ENCODE measurements at places on chromosomes 6 and 20.

GRCh38 chr20:62953839-62954703 is 1.6 kb downstream of the SLC17A9 start:
- peak; percentile 72 for DNase-seq

DNA sequence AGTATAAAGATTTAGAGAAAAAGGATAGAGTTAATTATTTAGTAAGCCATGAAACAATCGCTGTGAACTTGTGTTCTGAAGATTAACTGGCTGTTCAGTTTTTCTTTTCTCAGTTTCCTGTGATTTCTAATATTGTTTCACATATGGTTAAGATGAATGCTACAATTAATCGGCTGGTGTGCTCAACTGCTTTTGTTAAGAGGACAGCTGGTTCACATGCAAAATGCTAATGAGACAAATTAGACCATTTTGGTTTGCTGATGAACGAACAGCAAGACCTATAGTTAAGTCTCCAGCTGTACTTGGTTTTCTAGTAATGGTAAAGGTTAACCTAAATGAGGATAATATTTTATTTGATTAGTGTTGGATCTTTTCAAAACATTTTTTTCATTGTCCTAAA is 10.8 kb upstream of the NHSL1 start:
- no peak for DNase-seq

DNA sequence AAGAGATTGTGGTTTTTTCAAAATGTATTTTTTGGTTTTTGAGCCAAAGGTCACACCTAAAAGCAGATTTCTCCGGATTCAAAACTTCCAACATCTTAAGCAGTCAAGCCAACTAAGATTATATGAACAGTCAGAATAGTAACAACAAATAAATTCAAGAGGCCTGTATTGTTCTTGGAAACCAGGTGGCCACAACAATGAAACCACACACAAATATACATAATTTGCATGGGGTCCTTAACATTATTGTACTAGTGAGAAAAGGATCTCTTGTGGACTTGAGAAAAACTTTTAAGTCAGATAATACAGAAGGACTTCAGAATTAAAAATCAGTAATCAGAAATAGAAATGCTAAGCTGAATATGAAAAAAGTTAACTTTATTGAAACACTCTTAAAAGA is 40.6 kb downstream of the NOL7 start:
- no peak for DNase-seq

GRCh38 chr6:5986861-5987260 is 19.9 kb downstream of the NRN1 start:
- no peak for DNase-seq

DNA sequence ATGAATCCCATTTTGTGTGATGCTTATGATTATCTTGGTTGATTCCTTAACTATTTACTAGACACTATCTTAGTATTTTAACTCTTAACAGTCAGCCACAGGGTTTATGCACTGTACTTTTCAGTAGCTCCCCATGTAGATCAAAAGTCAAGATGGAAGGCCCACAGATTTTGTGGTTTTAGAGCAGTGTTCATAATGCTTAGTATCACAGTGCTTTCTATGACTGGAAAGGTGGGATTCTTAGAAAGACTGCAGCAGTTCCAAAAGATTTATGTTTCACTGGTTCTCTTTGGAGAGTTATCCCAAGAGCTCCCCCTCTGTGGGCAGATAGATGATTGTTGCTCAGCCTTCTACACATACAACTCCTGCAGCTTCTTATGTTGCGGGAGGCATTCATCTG is 34.5 kb downstream of the ANKRD6 start:
- no peak for DNase-seq

GRCh38 chr20:38798266-38798665 is 7.2 kb upstream of the PPP1R16B start:
- no peak for DNase-seq

GRCh38 chr6:155980014-155980767 is 524.6 kb upstream of the NOX3 start:
- DNase-seq = no peak

GRCh38 chr6:129895692-129896091 is 34.6 kb upstream of the TMEM244 start:
- peak; percentile 54 for DNase-seq

DNA sequence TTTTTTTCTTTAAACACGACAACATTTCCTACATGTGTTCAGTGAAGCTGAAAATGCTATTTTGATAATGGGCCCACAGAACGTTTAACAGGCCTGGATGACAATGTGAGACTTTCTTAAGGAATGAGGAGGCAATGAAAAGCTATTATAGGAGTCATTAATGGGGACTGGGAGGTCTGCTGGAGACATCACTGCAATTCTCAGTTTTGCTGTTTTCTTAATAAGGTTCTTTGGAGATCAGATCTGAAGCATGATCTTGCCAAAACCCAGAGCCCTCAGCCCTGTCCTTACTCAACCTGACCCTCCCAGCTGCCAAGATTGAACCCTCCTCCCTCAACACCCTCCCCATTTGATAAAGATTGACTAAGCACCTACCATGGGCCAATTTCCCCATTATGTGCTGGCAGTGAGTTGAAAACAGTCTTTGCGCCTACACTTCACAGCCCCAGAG is 353.1 kb downstream of the MAFB start:
- no peak for DNase-seq

- no peak for DNase-seq
Measured at GRCh38 chr20:1081891-1082290, 36.5 kb upstream of the PSMF1 start.

DNA sequence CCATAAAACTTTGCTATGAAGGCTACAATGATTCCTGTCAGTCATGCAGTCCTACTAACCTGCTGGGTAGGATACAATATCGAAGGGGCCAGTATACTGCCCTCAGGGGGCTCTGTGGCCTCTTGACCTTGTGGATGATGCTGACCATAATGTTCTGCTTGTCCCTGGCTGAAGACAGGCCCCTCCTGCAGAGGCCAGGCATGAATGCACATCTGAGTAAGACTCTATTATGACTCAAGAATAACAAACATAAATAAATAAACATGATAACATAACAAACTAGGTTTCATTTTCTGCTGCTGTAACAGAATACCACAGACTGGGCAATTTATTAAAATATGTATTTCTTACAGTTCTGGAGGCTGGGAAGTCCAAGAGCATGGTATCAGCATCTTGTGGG is 44.0 kb upstream of the POU5F1 start:
- no peak for DNase-seq

DNA sequence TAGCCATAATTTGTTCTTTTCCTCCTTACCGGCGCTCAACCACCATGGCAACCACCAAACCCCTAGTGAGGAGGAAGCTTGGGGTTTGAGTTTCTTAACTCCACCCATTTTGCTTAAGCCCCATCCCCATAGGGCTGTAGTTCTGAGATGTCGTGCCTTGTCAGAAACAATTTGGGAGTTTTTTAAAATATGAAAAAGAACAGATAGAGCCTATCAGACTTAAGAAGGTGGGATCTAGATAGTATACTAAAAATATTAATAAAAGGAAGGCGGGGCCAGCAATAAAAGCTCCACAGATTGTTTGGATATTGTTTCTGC is 5.6 kb downstream of the BRD2 start:
- DNase-seq = peak; percentile 80

GRCh38 chr6:169092375-169092774 is 161.3 kb downstream of the THBS2 start:
- no peak for DNase-seq

DNA sequence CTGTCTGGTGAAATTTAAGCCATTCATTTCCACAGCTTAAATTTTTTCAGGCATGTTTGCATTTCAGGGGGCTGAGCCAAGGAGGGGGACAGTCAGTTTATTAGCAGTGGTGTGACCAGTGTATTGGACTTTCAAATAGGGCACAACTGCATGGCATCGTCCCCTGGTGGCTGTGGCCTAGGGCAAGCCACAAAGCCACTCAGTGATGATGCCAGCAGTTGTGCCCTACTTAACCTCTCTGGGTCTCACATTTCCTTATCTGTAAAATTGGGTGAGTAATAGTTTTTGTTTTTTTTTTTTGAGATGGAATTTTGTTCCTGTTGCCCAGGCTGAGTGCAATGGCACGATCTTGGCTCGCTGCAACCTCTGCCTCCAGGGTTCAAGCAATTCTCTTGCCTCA is 48.0 kb downstream of the CDC5L start:
- no peak for DNase-seq

GRCh38 chr6:14873101-14873500 is 372.8 kb upstream of the JARID2 start:
- DNase-seq = no peak

DNA sequence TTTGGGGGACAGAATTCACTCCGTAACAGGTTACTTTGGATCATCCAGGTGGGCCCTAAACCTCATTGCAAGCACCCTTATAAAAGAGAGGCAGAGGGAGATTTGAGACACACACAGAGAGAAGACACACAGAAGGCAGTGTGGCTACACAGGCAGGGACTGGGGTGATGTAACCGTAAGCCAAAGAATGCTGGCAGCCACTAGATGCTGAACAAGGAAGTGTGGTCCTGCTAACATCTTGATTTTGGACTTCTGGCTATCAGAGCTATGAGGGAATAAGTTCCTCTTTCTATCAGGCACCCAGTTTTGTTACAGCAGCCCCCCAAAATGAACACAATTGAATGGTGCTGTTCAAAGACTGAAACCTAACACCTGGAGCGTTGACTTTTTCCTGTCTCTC is 191.3 kb upstream of the MYLIP start:
- DNase-seq = no peak

DNA sequence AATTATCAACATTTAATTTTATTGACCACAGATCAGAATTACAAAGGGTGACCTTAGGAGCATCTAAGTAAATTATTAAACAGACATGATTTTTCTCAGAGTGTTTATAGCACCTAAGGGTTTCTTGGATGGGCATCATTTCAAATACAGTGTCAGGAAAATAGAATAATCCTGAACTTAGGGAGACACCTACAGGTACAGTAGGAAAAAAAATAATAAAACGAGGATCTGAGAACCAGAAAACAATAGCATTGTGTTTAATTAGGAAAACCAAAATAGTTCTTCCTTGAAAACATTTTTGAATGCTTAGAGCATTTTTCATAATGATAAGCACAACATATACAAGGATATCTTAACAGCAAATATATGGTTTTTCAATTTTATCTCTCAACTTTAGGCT is 39.2 kb downstream of the MMUT start:
- DNase-seq = peak; percentile 27

- no peak for DNase-seq
Measured at GRCh38 chr6:52696418-52696817, 25.5 kb downstream of the TMEM14A start.

DNA sequence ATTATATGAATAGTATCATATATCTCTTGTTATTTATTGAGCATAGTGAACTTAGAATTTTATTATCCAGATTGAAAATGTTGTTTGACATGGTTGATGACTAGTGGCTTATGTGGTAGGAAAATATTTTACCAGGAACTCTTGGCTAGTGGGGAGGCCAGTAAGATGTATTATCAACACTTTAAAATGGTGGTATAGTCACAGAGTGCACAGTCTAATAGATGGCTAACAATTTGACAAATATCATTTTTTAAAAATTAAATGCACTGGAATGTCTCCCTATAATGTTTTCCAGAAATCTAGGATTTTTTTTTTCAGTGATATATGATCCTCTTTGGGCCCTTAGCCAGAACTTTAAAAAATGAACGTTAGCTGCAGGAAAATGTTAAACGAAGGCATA is 26.9 kb upstream of the EYA4 start:
- peak; percentile 38 for DNase-seq

DNA sequence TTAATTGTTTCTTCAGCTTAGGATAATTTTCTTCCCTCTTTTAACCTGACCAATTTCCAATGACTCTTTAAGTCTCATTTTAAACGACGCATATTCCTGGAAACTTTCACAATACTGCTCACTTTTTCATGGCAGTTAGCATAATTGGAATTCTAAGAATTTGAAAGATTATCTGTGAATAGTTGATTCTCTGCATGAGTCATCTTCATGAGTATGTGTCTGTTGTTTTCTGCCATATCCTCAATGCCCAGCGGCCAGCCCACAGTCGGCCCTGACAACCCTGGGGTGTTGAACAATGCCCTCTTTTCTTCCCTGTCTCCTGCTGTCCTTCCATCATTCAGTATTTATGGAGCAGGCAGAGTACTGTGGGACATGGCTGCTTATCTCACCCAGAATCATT is 554.2 kb downstream of the CDH26 start:
- no peak for DNase-seq

DNA sequence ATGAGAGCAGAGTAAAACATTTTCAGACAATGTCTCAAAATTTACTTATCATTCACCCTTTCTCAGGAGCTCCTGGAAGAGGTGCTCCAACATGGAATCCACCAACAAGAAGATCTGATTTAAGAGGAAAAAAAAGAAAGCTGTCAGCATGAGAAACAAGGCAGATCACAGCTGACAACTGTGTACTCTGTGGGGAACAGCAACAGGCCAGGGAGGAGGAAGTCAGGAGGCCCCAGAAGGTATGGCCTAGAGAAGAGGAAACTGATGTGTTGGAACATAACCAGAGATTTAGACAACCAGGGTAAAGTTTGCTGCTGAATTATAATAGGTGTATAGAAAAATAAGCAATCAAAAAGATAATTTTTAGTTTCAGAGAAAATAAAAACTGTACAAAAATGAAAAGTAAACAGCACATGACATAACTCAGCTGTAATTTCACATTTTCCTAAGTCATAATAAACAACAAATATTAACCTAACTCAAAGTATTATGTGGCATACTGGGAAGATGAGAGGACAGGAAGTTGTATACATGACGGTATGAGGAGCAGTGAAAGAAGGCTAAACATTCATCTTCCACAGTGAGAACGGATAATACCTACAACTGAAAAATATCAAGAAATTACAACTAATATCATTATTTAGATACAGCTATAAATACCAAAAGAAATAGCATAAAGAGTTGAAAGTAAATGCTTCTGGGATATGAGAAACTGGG is 113.6 kb upstream of the EMILIN3 start:
- DNase-seq = peak; percentile 17

DNA sequence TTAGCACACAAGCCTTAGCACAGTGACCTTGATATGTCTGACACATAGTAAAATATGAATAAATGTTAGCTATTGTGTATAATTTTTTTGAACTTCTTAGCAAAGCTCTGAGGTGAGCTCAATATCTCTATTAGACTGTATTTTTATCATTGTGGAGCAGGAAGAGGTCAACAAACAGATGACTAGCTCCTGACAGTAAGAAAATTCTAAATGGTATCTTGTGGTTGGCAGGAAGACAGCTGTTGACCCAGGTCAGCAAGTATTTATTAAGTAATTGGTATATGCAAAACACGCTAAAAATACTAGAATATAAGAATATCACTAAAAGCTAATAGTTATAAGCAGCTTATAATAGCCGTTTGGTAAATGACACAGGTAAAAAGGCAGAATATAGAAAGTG is 77.5 kb upstream of the MARCKS start:
- DNase-seq = no peak

DNA sequence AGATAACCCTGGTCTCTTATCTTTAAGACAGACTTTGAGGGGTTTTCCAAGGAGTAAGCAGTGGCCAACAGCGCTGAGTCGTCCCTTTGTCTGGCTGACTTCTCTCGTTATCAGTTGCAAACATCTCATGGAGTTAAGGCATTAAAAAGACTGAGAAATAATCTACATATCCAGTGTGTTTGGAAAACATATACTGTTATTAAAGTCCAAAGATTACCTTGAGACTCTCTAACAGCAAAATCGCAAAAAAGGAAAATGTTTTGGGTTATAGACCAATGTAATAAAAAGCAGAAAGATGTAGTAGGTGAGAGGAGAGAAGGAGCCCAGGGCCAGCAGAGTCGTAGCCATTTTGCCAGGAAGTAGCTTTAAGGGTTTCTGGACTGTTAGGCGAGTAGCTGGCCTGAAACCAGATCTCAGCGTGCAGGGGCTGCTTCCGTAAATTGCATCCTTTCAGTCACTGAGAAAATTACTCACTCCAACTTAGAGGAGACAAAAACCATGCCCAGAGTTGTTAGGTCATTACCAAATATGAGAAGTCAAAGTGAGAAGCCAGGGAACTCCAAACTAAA is 24.6 kb downstream of the MYLK4 start:
- peak; percentile 32 for DNase-seq

GRCh38 chr6:18985061-18985460 is 597.9 kb downstream of the RNF144B start:
- DNase-seq = no peak
